ENCODE measurements at places on chromosomes 11 and 22. TPM values are rescaled to one million over a fixed set of nuclear protein-coding genes. Genes with fewer than 3 reads are reported as not detected.

- H3K4me1 ChIP-seq, result peaks cover 7% of the 10 kb centered on the region
- H3K27ac ChIP-seq, result no peak overlapping the region
- peaks cover 4% of the 10 kb centered on the region for H3K36me3 ChIP-seq
- DNase-seq, result no peak
Observed at GRCh38 chr11:77103319-77103718, 679 bp downstream of the OMP start.

GRCh38 chr11:63847363-63847762 lies 8.5 kb downstream of the MARK2 start:
- H3K4me3 ChIP-seq, result no peak overlapping the region
- no peaks in the 10 kb centered on the region for H3K27me3 ChIP-seq
- DNase-seq, result no peak
- no peak overlapping the region for H3K27ac ChIP-seq
- H3K36me3 ChIP-seq, result peaks cover 32% of the 10 kb centered on the region

- H3K36me3 ChIP-seq, result no peaks in the 10 kb centered on the region
- H3K27ac ChIP-seq, result no peak overlapping the region
- DNase-seq, result peak; percentile 66
- H3K27me3 ChIP-seq, result no peaks in the 10 kb centered on the region
- no peak overlapping the region for H3K4me3 ChIP-seq
- peaks cover 11% of the 10 kb centered on the region for H3K4me1 ChIP-seq
Observed at GRCh38 chr11:44178381-44178780, 82.9 kb downstream of the EXT2 start.

The OSBP2 gene
- 3.0 TPM for total RNA-seq

DNA sequence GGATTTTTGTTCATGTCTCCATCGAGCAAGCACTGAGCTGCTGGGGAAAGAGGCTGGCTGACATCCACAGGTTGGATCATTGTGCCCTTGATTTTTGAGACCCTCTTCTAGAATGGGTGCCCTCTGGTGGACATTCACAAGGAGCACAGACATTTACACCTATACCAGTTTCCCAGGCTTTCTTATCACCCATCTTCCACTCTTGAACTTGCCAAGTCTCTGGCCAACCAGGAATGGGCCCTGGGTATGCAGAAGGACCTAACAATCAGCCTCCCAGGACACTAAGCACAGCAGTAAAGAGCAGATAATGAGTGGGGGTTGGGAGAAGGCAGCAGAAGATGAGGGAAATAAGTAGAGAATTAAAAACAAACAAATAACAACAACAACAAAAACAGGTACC lies 5.7 kb upstream of the INTS4 start:
- peak; percentile 54 for DNase-seq
- H3K4me3 ChIP-seq, result no peak overlapping the region
- no peak overlapping the region for H3K27ac ChIP-seq
- H3K27me3 ChIP-seq, result no peaks in the 10 kb centered on the region
- H3K4me1 ChIP-seq, result peaks cover 2% of the 10 kb centered on the region
- no peaks in the 10 kb centered on the region for H3K36me3 ChIP-seq

Data from muscle of leg (tissue), 16 donors.